ENCODE measurements at places on chromosomes 6 and 20. TPM values are rescaled to one million over a fixed set of nuclear protein-coding genes. Genes with fewer than 3 reads are reported as not detected.

DNA sequence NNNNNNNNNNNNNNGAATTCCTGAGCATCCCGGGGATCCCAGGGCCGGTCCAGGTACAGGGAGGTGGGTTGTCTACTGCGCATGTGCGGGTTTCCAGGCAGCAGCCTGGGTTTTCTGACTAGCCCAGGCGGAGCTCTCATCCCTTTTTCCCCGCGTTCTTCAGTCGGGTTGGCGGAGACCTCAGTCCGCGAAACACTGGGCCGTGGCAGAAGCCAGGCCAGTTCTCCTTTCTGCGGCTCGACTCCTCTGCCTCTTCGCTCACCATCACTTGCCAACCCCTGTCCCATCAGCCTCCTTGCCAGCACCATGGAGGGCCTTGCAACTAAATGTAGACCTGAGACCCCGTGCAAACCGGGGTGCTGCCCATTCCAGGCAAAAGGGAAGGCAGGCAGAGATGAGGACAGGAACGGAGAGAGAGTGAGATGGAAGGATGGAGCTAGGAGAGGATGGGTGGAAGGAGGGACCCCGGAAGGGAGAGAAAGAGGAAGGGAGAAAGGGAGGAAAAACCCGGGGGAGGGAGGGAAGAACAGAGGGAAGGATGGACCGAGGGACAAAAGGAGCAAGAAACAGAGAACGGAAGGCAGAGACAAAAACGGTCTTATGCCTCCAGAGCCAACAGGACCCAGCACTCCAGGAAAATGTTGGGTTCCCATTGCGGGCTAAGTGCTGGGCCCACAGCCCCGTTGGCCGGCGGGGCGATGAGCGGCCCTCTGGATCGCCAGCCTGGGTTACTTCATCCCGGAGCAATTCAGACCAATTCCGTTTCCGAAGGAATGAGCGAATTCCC, 445.4 kb upstream of the DEFB115 start:
- H3K27ac ChIP-seq = no peak overlapping the region
- H3K4me3 ChIP-seq = peak overlapping the region; percentile 43
- no peaks in the 10 kb centered on the region for H3K4me1 ChIP-seq
- H3K36me3 ChIP-seq = no peaks in the 10 kb centered on the region

DNA sequence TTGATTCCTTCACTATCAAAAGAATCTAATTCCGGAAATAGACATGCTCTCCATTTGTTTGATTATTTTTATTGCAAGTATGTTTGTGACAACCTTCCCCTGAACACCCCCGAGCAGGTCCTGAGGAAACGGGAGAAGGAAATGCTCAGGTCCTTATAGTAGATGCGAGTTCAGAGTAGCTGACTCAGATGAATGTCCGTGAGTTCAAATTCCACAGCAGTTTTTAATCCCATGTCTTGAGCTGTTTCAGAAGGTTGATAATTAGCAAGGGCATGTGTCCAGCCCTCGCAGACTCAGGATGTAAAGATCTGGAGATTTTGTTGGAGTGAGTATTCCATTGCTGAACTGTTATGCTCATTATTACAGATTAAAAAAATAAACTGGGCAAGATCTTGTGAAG, 169.3 kb downstream of the BCAS1 start:
- no peak overlapping the region for H3K27ac ChIP-seq
- no peaks in the 10 kb centered on the region for H3K27me3 ChIP-seq
- peaks cover 16% of the 10 kb centered on the region for H3K4me1 ChIP-seq
- DNase-seq = no peak
- no peak overlapping the region for H3K4me3 ChIP-seq

DNA sequence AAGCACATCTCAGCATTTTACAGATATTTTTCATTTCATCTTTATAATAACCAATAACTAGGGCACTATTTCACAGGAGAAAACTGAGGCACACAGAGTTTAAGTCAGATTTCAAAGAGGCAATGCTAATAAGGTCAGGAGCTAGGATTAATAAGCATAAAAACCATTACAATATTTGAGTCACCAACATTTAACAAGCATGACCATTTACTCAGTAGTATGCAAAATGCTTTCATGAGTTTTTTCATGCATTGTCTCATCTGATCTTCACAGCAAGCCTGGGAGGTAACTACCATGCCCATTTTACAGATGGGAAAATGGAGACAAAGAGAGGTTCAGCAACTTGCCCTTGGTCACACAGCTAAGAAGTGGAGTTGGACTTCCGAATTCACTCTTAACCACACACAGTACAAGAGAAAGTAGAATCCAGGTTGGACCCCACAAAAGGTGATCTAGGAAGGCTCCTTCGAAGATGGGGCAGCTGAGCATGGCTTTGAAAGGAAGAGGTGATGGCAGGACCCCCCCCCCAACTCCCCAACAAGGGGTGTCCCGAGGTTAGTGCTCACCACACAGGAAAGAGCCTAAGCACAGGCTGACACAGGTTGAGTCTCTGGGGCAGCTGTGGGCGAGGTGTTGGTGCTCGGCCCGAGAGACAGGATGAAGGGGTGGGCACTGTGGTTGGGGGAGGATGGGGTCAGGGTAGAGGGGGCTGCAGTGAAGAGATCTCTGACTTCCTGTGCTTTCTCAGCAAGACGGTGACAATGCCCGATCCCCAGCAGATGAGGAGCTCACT, 108.8 kb downstream of the PREX1 start:
- no peak overlapping the region for H3K27ac ChIP-seq
- peaks cover 3% of the 10 kb centered on the region for H3K36me3 ChIP-seq
- H3K27me3 ChIP-seq = no peaks in the 10 kb centered on the region
- H3K4me1 ChIP-seq = peaks cover 83% of the 10 kb centered on the region

- no peak overlapping the region for H3K4me3 ChIP-seq
- H3K27ac ChIP-seq = no peak overlapping the region
- no peak for DNase-seq
- no peaks in the 10 kb centered on the region for H3K27me3 ChIP-seq
These were observed 73.3 kb downstream of the MRPL14 start for GRCh38 chr6:44053760-44054556.

DNA sequence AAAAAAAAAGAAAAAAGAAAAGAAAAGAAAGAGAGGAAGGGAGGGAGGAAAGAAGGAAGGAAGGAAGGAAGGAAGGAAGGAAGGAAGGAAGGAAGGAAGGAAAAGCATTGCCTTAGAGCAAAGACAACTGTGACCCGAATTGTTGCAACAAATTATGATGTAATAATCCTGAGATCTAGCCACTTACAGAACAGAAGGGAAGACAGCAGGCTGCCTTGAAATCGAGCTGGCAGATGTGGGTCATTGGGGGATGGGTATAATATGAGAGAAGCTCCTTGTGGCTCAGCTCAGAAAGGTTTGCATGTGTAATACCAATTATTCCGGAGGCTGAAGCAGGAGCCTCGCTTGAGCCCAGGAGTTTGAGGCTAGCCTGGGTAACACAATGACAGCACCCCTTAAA, 208.1 kb upstream of the PROKR2 start:
- H3K27me3 ChIP-seq = no peaks in the 10 kb centered on the region
- DNase-seq = no peak

The REM1 gene
- not detected for total RNA-seq
